ENCODE measurements at places on chromosomes 2 and 18.

DNA sequence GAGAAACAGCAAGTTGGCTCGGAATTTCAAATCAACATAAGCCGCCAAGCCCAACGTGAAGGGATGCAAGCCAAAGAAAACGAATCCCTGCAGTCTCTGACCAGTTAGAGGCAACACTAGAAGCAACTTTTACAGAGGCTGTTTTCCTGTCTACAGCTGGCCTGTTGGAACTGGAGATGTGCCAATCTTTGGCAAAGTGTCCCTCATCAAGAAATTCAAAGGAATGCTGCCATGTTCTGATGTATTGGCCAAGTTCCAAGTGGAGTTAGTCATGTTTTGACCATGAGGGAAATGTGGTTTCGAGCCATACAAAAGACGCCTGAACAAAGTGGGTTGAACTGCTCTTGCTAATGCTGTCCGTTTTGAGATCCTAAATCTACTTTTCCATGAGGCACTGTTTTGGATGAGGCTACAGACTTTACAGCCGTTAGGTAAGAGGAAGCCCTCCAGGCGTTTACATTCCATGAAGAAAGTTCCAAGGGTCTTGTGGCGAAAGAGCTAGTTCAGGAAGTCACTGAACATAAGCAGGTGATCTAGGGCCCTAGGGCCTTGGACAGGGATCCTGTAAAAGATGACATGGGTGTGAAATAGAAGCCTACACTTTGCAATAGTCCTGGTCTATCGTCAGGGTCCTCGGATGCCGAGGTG is 140.7 kb upstream of the PXDN start:
- DNase-seq: no peak

DNA sequence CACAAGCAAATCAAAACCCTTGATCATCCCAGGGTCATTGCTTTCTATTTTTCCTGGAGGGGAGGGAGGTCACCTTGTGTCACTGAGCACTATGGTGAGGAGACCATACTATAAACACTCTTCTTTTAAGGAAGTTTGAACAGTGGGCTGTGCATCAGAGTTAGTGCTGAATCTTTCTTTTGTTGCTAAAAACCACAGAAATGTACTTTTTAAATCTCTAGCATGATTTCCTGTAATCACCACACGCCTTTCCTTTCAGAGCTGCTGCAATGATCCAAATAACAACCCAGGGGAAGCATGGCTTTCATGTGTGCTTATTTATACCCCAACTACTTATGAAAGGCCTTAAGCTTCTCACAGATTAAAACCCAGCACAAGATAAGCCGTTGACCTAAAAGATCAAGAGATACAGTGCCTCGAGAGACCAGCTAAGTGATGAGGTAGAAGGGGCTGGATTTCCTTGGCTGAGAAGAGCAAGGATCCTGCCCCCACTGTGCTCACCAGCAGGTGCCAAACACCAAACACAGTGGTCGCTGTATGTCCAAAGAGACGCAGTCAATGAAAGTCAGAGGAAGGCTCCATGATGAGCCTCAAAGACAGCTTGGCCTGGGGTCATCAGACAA is 34.7 kb downstream of the TRABD2A start:
- DNase-seq: peak; percentile 92

DNA sequence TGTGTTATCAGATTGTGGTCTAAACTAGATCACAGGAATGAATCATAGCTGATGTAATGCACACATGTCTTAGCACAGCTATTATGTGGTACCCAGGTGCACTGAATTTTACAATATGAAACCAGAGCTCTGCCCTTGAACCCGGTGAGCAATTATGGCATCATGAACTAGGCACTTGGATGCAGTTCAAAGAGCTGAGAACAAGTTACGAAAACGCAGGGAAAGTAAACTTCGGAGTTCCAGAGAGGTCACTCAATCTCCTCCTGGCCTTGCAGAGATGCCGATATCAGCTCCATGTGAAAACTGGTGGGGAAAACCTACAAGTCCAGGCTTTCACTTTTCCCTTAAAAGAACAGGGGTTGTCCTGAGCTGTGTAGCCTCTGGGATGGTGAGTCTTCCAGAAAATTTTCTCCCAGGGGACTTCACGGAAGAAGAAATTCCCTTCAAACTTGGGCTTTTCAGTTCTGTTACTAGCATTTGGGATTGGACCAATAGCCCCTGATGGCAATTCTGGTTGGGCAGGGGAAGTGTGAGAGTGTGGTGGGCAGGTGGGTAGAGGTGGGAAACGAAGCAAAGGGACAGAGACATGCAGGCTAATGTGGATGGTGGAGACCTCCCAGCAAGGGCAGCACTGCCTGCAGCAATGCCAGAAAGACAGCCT is 71.1 kb upstream of the SH3BP4 start:
- DNase-seq: no peak

DNA sequence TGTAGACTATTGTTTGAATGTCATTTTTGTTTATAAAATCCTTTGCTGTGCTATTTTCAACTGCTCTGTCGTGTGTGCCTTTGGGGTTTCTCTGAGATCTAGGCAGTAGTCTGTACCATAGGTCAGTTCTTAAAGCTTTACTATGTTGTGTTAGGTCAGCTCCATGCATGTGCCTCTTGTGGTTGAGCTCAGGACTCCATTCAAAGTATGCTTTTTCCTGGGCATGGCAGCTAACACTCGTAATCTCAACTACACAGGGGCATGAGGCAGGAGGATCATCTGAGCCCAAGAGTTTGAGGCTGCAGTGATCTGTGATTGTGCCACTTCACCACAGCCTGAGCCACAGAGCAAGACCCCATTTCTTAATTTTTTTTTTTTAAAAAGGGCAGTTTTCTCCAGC is 174.4 kb upstream of the SPHKAP start:
- DNase-seq: no peak
